ENCODE measurements at places on chromosomes 7 and 10. TPM values are rescaled to one million over a fixed set of nuclear protein-coding genes. Genes with fewer than 3 reads are reported as not detected.

DNA sequence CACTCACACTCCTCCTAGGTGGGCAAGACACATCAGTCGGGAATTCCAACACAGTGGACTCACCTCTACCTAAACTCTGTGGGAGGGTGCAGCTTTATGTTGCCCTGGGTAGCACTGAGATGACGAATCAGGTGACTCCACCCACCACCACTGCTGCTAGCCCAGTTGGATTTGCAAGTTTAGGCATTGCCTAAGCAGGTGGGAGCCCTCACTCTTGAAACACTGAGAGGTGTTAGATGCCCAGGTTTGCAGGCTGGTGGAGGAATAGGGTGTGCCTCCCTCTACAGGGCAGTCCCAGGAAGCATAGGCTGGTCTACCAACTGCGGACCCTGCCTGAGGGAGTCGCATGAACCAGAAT, 708.9 kb downstream of the POM121L12 start:
- no peak for DNase-seq

- no peak for DNase-seq
These were observed 14.0 kb upstream of the ZNF273 start for GRCh38 chr7:64888901-64889685.

Gene GHRHR
- not detected for total RNA-seq

- DNase-seq = no peak
These were observed 130.3 kb downstream of the NRF1 start for GRCh38 chr7:129741743-129742213.

DNA sequence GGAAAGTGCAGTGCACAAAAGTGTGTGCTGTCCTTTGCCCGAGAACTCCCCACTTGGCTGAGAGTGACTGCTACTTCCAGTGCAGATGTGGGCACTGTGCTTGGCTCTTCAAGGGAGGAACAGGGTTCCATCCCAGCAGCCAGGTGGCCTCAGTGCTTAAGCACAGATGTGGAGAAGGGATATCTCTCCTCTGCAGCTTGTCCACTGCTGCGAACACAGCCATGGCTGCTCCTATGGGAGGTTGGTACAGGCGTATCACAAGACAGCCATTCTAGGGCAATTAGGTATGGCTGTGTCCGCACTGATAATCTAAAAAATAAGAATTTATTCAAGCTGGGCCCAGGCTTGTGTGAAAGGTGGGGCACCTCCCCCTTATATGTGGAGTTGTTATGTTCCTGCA, 66.6 kb downstream of the GLCCI1 start:
- no peak for DNase-seq

Gene CHN2
- 3.5 TPM for total RNA-seq

DNA sequence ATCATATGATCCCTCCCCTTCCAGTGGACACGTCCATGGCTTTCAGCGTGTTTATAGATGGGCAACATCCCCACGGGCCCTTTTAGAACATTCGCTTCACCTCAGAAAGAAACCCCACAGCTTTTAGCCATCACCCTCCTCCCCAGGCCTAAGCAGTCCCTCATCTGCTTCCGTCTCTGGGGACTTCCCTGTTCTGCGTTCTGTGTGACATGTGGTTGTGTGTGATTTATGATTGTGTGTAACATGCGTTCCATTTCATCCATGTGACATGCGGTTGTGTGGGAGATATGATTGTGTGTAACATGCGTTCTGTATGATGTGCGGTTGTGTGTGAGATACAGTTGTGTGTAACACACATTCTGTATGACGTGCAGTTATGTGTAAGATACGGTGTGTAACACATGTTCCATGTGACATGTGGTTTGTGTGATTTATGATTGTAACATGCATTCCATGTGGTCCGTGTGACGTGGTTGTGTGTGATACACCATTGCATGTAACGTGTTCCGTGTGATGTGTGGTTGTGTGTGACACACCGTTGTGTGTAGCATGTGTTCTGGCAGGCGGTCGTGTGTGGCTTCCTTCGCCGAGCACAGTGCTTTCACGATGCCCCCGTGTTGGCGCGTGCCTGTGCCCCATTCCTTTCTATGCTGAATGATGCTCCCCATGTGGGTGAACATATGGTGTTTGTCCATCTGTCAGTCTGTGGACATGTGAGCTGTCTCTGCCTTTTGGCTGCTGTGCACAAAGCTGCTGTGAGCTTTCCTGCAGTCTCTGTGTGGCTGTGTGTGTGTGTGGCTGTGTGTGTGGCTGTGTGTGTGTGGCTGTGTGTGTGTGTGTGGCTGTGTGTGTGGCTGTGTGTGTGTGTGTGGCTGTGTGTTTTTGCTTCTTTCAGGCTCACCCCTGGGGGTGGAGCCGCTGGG, 26.2 kb downstream of the PWWP2B start:
- no peak for DNase-seq

- no peak for DNase-seq
These were observed 62.9 kb downstream of the SCRN1 start for GRCh38 chr7:29926741-29927140.

Gene ANKRD1
- total RNA-seq = 123 TPM

- DNase-seq = peak; percentile 86
These were observed 27.7 kb upstream of the TM9SF3 start for GRCh38 chr10:96614515-96614914.

- DNase-seq = peak; percentile 9
These were observed 132.5 kb downstream of the LSM5 start for GRCh38 chr7:32357535-32358277.

Gene OLAH
- total RNA-seq = 6.9 TPM

Gene CISD1
- 25.0 TPM for total RNA-seq

GRCh38 chr10:124384591-124385190, 34.0 kb downstream of the OAT start:
- no peak for DNase-seq

DNA sequence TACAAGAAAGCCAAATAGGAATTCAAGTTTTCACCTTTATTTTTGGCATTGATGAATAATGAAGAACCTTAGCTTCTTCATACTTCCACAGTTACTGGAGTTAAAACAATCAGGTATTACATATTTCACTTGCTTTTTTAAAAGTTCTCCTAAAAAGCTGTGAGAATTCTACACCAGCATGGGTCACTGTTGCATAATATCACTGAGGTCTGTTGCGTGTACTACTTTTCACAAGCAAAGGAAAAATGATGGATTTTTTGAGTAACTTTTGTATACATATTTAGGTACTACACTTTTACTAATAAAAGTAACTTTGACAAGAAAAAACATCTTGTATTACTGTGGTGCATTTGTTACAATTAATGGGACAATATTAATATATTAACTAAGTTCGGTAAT, 15.2 kb downstream of the FAM24B start:
- peak; percentile 9 for DNase-seq

DNA sequence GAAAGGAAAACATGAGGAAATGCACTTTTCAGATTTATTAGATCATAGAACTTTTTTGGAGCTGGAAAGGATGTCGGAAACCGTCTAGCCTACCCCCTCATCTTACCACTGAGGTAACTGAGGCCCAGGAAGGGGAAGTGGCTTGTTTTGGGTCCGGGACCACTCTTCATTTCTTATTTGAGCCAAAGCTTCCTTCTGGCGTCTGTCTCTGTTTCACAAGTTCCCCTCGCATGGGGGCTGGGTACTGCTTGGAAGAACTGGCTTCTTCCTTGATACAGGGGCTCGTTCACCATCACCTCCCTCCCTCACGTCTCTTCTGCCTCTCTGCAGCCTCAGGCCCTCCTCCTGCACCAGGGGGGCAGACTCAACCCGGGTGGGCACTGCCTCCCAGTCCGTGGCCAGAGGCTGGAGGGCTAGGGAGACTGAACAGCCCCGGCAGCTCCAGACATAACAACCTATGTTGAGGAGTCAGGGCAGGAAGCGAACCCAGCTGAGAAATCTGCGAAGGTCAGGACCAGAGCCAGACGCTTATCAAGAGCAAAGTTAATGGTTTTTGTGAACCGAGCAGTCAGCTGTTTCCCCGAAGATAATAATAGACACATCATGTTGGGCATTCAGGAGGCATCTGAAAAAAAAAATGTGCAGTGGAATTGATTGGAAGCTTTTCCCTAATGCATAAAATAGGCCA, 12.9 kb downstream of the HTRA1 start:
- no peak for DNase-seq

GRCh38 chr10:92573798-92574547, at the start of gene IDE:
Gene IDE (minus strand): TSS chr10:92574093. CDS start chr10:92574019, 74 bp downstream.
- DNase-seq = peak; percentile 64

DNA sequence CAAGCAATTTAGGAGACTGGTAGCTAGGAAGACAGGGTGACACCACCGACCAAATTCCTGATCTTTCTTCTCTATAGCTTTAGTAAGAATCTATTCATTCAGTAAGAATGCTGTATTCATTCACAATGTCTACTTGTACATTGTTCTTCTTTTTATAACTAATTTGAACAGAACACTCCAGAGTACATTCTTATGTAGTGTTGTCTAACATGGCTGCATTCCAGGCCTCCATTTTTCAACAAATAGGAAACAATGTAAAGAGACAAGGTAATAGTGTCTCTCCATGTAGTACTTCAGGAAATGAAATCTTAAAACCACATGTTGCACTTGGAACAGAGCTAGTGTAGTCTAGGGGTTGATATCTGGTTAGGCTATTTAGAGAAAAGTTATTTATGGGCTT, 1.8 kb downstream of the VCL start:
- DNase-seq = no peak

Gene AGBL3
- total RNA-seq = 2.3 TPM
